ENCODE measurements at places on chromosomes 4 and X. TPM values are rescaled to one million over a fixed set of nuclear protein-coding genes. Genes with fewer than 3 reads are reported as not detected.

XAGE2 gene
- total RNA-seq = not detected

ACE2 gene
- total RNA-seq = not detected

PRKG2 gene
- 0.06 TPM for total RNA-seq

UCP1 gene
- not detected for total RNA-seq

MAP7D3 gene
- 15.5 TPM for total RNA-seq

CYTL1 gene
- not detected for total RNA-seq

UGT2B17 gene
- total RNA-seq = not detected

GPRIN3 gene
- total RNA-seq = 0.06 TPM

MAGEB2 gene
- total RNA-seq = not detected

UNC5C gene
- 0.11 TPM for total RNA-seq

TRAM1L1 gene
- total RNA-seq = 6.9 TPM

SETD7 gene
- total RNA-seq = 41.2 TPM

AMTN gene
- not detected for total RNA-seq

HHIP gene
- 1.7 TPM for total RNA-seq

Measured in LHCN-M2 (cell line).